D721Med (cell line): ENCODE measurements at places on chromosomes 2 and 18.
A peak's percentile ranks its signal among the peaks of the same experiment; 100 is the strongest.

DNA sequence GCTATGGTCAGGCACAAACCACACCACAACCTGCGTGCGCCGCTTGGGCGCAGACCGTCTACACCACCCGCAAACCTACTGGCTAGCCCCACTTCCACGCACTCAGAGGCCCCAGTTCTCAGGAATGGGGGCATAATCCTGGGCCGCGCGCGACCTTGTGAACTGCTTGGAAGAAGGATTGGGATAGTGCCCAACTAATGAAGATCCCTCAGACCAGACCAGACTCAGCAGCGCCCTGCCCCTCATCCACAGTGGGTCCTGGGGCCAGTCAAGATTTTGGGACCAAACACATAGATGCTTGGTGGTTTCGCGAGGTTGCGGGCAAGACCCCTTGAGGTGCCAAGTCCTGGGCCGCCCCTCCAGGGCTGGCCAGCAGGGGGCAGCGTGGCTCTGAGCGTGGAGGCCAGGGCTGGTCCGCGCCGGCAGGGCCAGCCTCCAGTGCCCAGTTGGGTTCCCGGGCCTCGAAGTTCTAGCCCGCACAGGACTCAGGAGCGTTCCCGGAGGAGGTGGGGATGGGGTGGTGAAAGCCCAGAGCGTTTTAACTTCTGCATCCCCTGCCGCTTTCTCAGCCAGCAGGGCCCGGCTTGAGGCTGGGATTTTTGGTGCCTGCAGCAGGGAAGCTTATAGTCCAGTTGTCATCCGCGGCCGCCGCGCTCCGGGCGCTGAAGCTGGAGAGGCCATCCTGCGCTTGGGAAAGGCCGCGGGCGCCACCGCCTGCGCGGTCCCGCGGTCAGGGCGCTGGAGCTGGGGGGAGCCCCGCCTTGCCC, 8.3 kb downstream of the OSR1 start:
- no peak for DNase-seq

DNA sequence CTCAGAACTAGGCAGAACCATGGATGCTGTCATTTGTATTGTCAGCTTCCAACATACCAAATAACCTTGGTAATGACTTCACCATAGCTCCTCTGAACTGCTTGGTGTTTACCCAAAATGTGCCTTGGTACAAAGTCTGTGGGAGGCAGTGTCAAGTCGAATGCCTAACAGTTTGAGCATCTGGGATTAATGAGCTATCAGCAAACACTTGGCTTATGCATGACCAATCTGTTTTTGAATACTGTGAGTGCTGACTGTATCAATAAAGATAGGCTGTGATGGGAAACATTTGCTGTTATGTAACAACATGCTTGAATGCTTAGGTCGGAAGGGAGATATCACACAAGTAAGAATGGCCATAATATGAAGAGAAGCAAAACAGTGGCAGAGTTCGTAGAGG, 455.4 kb downstream of the CMPK2 start:
- DNase-seq: no peak

DNA sequence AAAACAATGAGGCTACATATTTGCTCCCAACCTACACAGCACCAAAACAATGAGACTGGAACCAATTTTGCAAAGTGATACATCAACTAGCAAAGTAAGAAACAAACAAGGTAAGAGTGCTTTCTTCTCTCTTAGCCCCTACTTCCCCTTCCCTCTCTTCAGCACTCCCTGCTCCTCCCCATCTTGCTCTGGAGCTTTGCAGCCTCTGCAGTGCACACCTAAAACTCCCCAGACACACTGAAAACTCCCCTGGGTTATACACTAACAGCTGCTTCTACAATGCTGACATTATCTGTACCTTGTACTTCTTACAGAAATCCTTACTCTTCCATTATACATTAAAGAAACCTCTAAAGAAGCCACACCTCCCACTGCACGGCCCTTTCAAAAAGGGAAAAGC, 93.7 kb downstream of the RBMS1 start:
- DNase-seq: no peak

- no peak for DNase-seq
Measured at GRCh38 chr18:63259567-63260379, 59.8 kb downstream of the BCL2 start.

- DNase-seq: no peak
Measured at GRCh38 chr2:136653861-136654260, 111.5 kb upstream of the THSD7B start.

DNA sequence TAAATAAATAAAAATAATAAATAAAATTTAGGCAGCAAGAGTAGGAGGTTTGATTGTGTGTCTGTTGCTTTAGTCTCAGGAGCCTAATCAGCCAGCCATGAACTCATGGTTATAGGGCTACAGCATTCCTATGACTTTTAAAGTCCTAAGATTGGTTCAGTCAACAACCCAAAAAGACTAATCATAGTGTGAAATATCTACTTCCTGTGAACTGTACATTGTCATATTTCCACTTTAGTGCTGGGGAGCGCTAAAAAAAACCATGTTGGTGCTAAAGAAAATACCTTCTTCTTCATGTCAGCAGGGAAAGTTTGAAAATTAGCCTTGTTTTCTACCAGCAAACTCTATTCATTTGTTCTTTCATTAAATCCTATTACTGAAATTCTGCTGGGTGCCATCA, 521.6 kb downstream of the RNF144A start:
- no peak for DNase-seq

- DNase-seq: no peak
Measured at GRCh38 chr18:55588870-55589595, 1.0 kb upstream of the TCF4 start.

- no peak for DNase-seq
Measured at GRCh38 chr2:141555876-141556470, 574.8 kb downstream of the LRP1B start.

- no peak for DNase-seq
Measured at GRCh38 chr2:110157153-110157793, 41.7 kb upstream of the MALL start.

DNA sequence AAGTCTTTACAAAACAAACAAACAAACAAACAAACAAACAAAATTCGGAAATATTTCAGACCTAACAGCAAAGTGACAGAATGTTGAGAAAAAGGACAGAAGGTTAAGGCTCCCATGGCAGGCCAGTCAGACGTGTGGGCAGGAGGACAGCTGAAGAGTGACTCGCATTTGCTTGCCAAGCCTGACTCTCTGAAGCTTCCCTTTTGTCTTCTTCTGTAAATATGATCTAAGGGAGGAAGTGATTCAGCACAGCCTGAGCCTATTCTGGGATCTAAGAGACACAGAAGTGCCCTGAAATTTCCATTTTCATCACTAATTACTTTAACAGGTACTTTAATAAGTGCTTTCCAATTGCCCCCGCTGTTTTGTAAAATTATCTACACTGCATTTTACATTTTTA, 134.0 kb upstream of the LYPD1 start:
- DNase-seq: no peak

GRCh38 chr2:64359892-64360657, 93.9 kb upstream of the LGALSL start:
- DNase-seq: no peak

GRCh38 chr18:13493725-13494124, 232.6 kb downstream of the FAM210A start:
- DNase-seq: no peak

DNA sequence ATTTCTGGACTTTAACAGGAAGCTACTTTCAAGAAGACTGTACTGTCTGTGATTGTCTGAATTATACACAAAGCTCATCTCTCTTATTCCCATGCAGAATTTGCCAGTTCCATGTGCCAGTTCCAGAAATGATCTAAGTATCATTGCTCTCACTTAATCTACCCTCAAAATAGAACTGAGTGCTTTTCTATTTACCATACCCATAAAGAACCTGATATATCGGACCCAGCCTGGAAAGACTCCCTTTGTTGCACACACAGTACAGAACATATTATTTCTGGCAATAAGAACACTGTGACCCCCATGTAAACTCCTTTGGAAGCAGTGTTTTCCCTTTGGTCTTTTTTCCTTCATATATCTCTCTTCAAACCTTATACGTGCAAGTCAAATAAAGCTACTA, 102.3 kb upstream of the TTN start:
- no peak for DNase-seq

DNA sequence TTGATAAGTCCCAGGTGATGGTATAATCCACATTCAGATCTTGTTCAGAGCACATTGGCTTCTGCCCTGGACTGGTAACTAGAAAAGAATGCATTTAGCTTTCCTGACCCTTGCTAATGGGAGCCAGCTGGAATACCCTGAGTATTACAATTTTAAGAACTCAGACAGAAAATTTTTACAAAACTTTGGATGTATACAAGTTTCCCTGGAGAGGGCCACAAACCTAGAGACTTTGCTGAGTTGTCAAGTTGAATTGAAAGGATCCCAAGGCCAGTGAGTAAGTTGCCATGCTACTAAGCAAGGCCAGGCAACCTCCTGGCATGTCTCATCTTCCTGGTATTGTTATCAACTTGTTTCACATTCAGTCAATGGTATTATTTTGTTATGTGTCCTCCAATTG, 20.0 kb upstream of the NABP1 start:
- no peak for DNase-seq

DNA sequence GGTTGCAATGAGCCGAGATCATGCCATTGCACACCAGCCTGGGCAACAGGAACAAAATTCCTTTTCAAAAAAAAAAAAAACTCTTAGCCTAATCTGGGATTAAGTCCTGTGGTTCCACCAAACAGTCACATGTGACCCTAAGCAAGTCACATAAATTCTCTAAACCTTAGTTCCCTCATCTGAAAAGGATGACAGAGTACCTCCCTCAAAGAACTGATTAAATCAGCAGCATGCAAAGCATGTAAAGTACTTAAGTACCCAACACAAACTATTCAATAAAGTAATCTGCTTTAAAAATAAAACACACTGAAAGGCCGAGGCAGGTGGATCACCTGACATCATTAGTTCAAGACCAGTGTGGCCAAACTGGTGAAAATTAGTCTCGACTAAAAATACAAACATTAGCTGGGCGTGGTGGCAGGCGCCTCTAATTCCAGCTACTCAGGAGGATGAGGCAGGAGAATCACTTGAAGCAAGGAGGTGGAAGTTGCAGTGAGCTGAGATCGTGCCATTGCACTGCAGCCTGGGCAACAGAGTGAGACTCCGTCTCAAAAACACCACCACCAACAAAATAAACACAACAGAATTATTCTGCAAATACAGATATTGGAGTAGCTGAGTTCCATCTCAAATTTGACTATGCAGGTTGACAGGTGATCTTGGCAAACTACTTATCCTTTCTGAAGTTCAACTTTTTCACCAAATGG, 7.0 kb downstream of the USP34 start:
- peak; percentile 41 for DNase-seq

- no peak for DNase-seq
Measured at GRCh38 chr18:48003426-48004349, 73.2 kb upstream of the SMAD2 start.

GRCh38 chr2:10006236-10007161, 36.9 kb upstream of the KLF11 start:
- DNase-seq: no peak

DNA sequence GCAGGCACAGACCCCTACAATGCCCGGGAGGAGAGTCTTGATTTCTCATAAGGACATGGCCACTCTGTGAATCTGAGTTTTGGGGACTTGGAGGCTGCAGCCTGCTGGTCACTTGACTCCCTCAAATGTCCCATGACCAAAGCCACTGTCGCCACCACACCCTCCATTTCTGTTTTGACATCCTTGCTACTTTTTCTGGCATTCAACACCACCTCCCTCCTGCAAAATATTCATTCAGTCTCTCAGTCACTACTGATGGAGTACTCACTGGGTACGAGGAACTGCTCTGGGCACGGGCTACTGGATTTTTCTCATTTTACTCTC, 208.6 kb upstream of the HAAO start:
- DNase-seq: no peak

GRCh38 chr2:81858998-81859397, 1554.4 kb upstream of the LRRTM1 start:
- DNase-seq: no peak

DNA sequence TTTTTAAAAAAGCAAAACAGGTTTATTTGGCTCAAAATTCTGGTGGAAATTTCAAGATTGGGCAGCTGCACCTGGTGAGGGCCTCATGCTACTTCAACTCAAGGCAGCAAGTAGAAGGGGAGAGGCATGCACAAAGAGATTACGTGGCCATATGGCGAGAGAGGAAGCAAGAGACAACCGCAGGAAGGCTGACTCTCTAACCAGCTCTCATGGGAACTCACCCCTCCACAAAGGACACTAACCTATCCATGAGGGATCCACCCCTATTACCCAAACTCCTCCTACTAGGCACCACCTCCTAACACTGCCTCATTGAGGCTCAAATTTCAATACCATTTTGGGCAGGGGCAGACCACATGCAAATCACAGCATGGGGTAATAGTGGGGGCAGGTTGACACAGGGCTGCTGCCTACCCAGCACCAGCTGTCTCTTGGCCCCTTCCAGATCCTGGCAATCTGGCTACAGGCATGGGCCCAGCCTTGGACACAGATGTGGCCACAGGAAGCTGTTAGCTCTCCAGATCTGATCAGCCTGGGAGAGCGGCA, 2.0 kb upstream of the CAPN10 start:
- no peak for DNase-seq

DNA sequence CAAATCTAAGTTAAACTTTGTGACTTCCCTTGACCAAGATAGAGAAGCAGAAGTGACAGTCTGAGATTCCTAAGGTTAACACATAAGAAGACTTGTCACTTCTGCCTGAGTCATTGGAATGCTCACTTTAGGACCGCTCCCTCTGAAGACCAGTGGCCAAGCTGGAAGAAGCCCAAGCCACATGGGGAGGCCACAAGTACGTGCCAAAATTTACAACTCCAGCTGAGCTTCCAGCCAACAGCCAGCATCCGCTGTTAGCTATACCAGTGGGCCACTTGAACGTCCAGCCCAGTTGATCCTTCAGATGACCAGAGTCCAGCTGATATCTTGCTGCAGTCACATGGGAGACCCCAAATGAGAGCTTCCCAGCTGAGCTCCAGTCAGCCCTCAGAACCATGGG, 18.1 kb upstream of the ANTXR1 start:
- no peak for DNase-seq

DNA sequence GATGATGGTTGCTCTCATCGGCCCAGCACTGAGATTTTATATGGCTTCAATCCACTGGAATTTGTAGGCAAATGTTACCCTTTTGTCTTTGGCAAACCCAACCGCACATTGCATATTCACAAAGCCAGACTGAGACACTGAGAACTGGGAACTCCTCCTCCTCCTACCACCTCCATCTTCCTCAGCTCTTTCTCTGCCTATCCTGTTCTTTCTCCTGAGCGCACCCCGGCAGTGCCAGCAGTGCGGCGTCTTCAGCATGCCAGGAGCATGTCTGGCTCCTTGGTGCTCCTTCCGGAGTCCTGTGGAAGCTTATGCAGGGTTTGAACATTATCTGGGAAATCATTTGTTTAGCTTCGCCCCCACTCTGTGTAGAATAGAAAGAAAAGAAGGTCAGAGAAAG, 50.8 kb downstream of the TRIB2 start:
- DNase-seq: no peak

DNA sequence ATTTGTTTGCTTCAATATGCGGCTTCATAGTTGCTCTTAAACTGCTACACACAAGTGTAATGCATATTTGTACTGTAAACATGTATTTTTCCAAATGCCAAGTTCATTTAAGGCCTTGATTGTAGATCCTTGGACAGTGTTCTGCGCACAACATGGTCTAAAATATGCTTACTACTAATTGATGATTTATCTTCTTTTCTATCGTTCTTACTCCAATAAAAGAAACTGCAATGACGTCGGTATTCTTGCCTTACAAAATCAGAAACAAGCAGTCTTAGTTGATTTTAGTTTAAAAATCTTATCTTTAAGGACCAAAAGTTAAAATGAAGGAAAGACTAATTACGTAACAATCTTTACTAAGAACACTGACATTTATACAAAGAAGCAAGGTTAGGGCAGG, 224.3 kb upstream of the SMAD7 start:
- no peak for DNase-seq
